ENCODE measurements at places on chromosomes 3 and 15.
A peak's percentile ranks its signal among the peaks of the same experiment; 100 is the strongest.

DNA sequence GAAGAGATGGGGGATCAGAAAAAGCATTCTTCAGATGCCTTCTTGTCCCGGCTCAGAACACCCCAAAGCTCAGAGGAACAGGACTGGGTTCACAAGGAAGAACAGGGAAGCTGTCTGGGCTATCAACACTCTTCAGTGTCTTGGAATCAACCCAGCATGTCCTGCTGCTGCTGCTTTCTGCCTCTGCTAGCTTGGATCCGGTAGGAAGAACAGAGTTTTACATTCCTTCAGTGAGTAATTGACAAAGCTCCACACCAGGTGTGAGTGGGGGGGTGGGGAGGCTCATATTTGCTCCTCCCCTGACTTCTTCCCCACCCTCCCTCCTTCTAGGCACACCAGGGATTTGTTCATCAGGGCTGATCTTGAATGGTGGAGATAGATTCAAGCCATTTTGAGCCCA, 13.1 kb upstream of the ETV5 start:
- DNase-seq: no peak

GRCh38 chr3:81440661-81441060, 320.8 kb downstream of the GBE1 start:
- DNase-seq: no peak

DNA sequence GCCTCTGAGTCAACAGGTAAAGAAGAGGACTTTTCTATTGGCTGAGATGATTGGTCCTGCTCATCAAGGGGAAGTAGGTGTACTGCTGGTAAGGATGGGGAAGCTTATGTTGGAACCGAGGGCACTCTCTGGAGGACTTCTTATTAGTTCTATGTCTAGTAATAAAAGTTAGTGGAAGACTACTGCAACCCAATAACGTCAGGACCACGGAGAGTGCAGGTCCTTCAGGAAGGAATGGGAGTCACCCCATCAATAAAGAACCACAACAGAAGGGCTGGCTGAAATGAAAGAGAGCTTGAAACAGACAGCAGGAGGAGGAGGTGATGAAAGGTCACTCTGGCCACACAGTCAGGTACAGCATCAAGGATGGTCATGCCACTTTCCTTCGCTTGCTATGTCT, 68.8 kb upstream of the PRR23E start:
- DNase-seq: no peak

GRCh38 chr3:168545591-168545990, 449.9 kb upstream of the GOLIM4 start:
- no peak for DNase-seq

DNA sequence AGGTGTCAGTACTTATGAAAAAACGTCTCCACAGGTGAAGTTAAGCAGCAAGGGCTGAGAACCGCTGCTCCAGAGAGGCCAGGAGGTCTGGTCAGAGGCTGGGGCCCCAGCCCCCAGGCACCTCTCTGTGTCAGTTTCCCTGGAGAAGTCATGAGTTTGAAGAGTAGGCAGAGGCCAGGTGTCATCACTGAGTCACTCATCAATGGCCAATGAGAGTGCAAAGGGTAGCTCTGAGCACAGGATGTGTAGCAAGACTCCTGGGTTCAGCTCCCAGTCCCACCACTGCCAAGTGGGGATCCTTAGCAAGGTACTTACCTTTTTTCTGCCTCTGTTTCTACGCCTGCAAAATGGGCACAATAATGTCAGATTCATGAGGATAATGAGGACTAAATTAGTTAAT, 47.9 kb downstream of the CORO2B start:
- no peak for DNase-seq

DNA sequence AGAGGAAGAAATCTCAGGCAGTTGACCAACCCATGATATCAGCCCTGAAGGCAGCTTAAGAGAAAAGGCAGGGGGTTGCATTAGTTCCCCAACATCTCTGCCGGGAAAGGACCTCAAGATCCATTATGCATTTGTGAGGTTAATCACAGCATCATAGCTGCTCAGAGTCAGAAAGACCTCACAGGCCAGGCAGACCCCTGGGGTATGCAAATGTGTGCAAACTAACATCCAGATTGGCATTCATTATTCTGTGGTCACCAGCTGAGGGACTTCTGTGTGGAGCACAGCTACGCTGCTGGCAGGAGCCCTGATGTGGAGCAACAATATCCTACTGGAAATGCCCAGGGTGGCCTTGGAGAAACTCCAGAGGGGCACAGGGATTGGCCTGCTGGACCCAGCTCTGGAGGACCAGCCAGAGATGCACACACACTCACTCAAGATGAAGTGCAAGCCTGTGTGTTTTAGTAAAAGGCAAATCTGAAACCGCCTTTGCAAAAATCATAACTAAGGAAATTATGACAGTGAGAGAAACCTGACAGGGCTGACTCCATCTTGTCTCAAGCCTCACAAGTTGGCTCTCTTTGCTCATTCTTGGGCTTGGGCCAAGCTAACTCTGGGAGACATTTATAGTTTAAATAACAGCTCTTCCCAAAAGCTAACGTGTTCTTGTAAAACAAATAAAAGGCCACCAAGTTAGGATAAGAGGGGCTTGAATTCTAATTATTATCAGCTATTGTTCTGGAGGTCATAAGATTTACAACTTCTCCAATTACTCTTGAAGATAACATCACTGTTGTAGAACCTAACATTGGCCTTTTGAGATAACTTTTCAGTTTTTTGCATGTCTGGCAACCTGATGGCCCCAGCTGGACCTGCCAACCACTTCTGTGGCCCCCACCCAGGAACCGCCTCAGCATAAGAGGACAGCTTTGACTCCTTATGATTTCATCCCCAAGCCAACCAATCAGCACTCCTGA, 257.1 kb downstream of the UACA start:
- peak; percentile 47 for DNase-seq

Data from suppressor macrophage (primary cell).